ENCODE measurements at places on chromosomes 7 and 10.

GRCh38 chr7:120825152-120825551 is 32.8 kb downstream of the TSPAN12 start:
- no peak for DNase-seq

- no peak for DNase-seq
These were observed 29.4 kb upstream of the KNDC1 start for GRCh38 chr10:133130602-133131001.

DNA sequence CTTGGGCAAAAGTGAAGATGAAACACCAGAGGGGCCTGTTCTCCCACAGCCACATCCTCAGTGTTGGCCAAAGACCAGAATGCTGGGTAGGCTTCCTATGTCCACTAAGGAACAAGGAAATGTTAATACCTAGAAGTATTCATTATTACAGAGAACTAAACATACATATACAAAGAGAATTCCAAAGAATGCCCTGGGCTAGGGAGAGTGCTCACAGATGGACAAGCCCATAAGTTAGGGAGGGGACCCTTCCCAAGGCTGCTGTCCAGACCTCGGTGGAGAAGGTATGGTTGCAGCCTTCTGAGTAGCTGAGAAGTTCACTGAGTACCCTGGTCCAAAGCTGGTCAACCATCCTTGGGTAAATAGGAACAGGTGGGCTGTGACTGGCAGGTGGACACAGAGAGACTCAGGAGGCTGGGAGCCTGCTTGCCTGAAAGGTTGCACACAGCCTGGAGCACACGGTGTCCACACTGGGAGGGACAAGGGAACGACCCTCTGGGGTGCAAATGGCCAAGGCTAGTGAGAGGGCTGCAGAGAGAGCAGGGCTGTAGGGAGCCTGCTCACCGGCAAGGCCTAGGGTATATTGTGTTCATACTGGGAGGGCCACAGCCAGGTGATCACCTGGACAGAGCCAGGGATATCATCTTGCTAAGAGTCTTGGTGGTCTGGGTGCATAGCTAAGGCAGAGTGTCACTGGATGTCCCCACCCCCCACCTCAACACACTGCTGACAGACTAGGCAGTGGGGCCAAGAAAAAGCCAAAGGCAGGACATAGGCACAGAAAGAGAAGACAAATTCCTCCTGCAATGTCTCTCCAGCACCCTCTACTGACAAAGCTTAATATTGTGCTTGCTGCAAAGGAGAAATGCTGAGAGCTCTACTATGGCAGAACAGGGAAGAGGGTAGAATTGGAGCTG is 40.3 kb downstream of the CPVL start:
- no peak for DNase-seq

- no peak for DNase-seq
These were observed 222.3 kb upstream of the MGMT start for GRCh38 chr10:129244757-129245156.

DNA sequence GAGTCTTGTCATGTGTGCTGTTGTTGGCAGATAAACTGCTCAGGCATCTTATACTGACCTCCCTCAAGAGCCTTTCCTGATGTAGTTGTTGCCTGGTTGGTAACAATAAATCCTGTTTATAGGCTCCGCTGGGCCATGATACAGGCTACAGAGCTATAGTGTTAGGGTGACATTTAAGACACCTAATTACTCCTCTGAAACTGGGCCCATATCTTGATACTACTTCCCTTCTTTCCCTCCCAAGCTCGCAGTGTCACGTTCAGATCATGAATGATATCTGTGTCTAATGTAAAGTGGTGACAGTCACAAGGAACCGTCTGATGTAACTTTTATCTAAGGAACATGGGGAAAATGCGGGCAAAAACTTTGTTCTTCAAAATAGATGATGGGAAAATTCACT is 35.4 kb downstream of the CROT start:
- no peak for DNase-seq

- no peak for DNase-seq
These were observed 37.6 kb downstream of the EEPD1 start for GRCh38 chr7:36190447-36191291.

- DNase-seq, result no peak
These were observed 25.3 kb downstream of the DNMBP start for GRCh38 chr10:99984211-99985034.

DNA sequence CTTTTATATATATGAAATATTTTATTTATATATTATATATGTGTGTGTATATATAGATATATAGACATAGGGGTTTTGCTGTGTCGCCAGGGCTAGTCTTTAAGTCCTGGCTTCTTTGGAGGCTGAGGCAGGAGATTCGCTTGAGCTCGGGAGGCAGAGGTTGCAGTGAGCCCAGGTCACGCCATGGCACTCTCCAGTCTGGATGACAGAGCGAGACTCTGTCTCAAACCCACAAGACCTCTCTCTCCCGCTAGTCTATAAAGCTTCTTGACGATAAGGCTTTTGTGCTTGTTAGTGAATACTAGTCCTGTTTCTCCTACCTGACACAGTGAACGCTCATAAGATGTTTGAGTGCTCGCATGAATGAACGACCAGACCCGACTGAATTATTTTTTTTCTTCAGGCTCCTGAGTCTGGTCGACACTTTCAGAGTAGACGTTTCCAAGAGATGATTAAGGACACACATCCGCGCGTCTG is 577 bp upstream of the DDX21 start:
- DNase-seq, result no peak

GRCh38 chr7:14235056-14235455 is 245.6 kb upstream of the ETV1 start:
- DNase-seq, result no peak

GRCh38 chr7:22864301-22864700 is 41.7 kb upstream of the TOMM7 start:
- DNase-seq, result no peak

DNA sequence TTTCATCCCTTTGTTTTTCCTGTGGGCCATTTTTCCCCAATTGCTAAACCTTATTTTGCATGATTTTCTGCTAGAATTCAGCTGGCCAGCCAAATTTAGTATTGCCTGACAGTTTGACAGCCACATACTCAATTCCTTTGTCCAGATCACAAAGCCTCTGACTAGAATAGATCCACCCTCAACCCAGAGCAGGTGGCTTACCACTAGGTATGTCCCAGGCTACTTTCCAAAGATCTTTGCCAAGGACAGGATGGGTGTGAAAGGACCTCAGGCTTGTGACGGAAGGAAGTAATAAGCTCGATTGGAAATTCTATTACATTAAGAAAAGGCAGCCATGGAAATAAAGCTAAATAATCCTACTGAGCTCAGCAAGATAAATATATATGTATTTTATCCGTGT is 50.6 kb upstream of the AGK start:
- DNase-seq, result no peak

GRCh38 chr7:7861211-7861633 is 107.4 kb upstream of the GLCCI1 start:
- no peak for DNase-seq

GRCh38 chr10:13296476-13296875 is 3.4 kb downstream of the PHYH start:
- no peak for DNase-seq

All from left lobe of liver (tissue), 2 donors.